Muscle of back (tissue), 13 donors: ENCODE measurements at places on chromosomes 1 and 21.

GRCh38 chr1:92165389-92165788, 52.3 kb upstream of the C1orf146 start:
- no peak for DNase-seq

- DNase-seq, result no peak
These were observed 2.7 kb downstream of the LRRC71 start for GRCh38 chr1:156922986-156923669.

- DNase-seq, result no peak
These were observed 4.1 kb downstream of the GJA5 start for GRCh38 chr1:147756341-147756740.

GRCh38 chr21:33441489-33442477, 38.0 kb downstream of the TMEM50B start:
- peak; percentile 47 for DNase-seq

DNA sequence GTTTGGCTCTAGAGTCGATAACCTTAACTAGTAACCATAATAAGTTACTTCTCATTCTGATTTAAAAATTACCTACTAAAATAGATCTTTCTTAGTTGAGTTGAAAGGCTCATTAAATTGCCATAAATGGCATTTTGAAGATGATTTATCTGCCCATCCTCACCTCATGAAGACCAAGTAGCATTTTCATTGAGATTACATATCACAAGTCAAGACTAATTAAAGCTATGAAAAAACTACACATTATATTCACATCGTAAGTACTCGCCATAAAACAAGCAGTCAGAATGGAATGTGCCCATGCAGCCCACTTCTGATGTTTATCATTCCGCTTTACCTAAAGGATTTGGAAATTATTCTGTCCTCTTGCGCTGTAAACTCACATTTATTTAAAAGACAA, 212.0 kb downstream of the COL11A1 start:
- no peak for DNase-seq
